MM.1S (cell line): ENCODE measurements at places on chromosomes 6 and 20.
A peak's percentile ranks its signal among the peaks of the same experiment; 100 is the strongest.

DNA sequence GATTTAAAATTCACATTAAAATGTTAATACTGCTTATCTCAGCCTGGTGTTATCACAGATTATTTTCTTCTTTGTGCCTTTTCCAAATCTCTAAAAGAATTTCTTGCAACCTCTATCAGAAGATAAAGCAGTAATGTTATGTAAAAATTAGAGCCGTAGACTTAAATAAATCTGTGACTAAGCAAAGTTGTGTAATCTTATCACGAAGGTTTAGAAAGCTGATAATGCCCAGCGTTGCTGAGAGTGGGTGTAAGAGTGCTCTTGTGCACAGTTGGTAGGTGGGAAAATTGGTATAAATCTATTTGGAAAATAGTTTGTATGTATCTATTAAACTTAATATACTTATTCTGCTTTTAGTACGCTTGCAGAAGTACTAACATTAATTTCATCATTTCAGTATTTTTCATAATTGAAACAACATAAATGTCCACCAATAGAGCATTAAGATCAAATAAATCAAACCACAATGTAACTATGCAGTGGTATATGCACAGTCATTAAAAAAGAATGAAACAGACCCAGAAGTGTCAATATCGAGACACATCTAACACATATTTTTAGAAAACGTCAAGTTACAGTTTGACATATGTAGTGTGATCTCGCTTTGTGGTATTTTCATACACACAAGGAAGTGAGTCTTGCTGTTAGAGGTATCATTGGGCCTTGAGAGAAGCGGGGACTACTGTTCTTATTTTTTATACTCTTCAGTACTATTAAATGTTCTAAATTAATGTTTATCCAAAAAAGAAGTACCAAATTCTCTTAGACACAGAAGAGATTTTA lies 54.4 kb upstream of the PBOV1 start:
- no peak for DNase-seq

DNA sequence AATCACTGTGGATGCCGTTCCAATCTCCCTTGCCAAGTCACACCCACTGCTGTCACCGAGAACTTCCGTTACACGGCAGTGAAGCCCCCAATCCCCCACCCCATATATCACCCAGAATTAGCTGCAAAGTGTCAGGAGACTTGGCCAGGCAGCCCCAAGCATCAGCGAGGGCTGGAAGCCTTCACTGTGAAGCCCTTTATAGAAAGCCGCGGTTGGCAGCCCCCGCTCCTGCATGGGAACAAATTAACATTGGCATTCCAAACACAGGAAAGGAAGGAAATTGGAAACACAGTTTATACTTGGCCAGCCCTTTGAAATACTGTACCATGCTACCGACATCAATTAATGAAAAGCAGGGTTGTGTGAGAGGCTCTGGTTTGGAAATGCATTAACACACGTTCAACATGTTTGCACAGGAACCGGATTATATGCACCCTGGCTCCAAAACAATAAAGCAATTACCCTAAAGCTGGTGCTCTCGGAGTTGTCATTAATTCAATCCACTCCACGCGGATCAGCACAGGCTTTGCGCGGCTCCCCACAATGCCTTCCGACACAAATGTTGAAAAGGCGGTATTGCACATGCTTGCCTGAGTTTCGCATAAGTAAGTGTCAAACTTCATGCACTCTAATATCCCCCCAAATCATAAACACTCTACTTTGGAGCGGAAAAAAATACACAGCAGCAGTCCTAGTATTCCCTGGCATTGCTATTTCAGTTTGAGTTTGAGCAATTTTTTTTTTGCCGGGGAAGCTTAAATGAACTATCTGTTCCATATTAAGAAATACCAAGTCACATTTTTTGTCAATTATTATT lies 7.1 kb downstream of the BMP7 start:
- no peak for DNase-seq

GRCh38 chr20:36461600-36462439 lies 79.5 kb upstream of the MYL9 start:
- no peak for DNase-seq

- DNase-seq = no peak
Observed at GRCh38 chr6:7048894-7049293, 58.9 kb upstream of the RREB1 start.

DNA sequence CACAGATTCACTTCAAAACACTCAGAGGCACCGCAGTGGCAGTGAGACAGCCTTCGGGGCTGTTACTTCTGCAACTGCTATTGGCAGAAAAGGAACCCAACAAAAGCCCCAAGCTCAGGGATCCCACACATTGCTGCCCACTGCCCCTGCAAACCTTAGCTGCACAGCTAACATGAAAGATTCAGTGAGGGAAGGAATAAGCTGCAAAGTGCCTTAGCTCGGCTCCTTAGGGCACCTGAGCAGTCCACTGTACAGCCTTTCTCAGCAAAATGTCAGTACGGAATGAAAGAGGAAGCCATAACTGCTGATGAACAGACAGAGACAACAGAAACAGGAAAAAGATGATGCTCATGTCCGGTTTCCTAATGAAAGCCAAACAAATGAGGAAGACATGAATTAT lies 179.7 kb upstream of the SHLD1 start:
- no peak for DNase-seq

DNA sequence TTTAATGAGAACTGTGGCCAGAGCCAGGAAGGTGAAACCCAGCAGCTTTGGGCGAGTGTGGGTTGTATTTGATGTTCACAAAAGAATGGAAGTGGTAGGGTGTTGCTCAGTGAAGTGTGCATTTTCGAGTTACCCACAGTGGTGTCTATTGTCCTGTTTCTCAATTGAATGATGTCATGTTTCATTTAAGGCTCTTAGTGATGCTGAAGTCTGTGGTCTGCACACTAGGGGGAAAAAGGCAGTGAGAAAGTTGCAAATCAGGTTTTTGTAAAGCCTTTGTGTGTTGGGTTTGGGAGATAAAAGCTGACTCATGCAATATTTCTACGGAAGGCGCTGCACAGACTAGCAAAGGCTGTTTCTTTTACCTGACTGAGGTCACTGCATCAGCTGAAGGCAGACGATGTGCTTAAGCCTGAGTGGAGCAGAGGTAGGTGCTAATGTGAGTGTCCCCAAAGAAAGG lies 121.1 kb downstream of the PLEKHG1 start:
- DNase-seq = peak; percentile 65

DNA sequence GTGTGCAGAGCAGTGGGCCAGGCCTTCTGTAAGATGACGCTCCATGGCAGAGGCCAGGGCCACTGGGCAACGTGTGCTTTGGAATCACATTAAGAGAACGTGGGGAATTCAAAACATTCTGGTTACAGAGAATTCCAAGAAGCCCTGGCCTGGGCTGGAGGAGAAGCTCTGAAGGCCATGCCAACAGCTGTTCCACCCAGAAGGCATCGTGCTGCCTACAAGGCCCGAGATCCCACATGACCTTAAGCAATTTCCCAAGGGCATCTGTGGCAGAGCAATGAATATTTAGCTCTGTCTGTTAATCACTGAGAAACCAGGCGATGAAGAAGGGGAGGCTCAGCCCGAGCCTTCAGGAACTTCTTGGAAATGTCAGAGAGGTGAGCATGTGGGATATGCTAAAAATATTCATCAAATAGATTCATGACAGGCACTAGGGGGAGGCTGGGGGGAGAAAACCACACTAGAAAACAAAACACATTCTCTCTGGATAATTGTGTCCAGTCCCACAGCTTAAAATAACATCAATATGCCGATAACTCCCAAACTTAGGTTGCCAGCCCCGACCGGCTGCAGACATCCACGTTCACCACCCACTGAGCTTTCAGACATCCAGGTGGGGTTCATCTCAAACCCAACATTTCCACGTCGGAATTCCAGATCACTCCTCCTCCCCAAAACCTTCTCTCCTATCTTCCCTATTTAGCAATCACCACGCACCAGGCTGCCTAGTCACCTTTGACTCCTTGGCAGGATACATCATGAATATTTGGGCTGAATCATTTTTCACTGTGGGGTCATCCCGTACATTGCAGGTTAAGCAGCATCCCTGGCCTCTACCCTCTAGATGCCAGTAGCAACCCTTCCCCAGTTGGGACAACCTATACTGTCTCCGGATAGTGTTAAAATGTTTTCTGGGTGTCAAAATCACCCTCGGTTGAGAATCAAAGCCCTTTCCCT lies 6.6 kb downstream of the SULF2 start:
- DNase-seq = no peak

DNA sequence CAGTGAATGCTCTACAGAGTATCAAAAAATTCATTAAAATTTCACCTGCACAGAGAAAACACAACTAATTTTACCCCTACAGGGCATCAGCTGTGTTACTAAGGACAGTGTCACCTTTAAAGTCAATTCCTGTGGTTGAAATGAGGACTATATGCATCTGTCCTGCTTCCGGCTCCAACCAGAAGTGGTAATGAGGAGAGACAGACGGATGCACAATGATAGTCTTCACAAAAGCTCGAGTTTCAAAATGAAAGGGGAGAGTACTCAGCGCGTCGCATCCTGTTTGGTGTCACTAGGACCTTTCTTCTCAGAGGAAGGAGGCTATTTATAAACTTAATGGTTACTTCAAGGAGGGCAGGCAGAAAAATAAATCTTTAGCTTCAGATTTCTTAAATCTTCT lies 86.5 kb downstream of the LYRM4 start:
- peak; percentile 95 for DNase-seq

DNA sequence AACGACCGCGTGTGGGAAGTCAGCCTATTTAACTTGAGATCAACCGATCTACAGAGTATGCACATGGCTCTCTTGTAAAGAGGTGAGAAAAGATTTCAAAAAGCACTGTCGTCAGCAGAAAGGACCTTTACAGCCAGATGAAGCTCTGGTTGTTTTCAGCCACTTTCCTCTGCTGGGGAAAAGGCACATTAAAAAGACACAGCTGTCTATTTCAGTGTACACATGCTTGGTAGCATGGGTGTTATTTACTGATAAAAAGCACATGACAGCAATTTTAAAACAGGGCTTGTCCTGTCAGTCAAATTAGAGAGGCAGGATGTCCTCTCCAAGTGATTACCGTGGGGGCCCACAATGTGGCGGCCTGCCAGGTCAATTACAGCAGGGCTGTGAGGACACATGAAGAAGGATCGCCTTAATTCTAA lies 188.9 kb downstream of the PRKN start:
- no peak for DNase-seq

- DNase-seq = no peak
Observed at GRCh38 chr20:10496465-10496864, 61.4 kb downstream of the SLX4IP start.

DNA sequence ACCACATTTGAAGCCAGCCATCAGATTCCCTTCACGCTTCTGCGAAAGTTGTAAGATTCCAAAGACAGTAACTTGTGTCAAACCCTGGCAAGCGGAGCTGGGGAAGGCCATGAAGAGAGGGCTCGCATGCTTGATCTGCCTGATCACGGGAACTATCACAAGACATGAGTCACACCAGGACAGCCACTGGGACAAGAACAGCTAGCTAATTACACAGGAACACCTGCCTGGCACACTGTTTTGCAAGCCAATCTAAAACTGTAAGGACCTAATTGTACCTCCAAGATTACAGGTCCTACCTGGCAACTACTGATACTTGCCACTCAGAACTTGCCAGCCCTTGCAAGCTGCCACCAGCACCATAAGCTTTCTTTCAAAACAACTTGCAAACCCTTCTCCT lies 289.3 kb downstream of the KIF16B start:
- DNase-seq = no peak

DNA sequence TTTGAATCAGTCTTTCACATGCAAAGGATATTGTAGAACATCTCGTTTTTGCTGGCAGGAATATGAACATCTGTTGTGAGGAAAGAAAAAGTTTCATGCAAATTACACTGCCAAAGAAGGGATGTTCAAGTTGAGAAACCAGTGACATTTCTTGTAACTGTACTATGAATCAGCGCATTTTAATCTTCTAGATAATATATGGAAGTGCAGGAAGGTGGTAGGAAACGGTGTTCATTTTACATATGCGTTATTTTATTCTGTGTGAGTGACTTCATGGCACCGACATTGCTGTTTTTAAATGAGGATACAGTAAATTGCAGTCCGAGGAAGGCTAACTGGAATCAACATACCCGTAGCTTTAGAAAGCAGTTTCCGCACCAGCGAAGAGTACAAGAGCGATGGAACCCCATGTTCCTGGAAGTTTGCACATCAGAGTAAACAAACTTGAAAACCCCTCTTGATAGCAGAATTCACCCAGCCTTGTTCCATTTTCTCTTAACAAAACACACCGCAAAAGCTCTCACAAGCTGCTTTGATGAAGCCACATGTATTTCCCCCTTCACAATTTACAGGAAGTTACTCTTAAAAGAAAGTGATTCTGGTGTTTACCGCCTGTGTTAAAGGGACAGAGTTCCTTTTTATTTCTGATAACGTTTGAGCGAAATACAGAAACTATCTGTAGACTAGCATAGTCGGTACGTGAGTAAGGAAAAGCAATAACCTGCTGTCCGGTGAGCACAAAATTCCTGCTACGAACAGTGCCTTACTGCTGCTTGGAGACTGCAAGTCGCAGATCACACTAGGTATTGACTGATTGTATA lies 11.5 kb downstream of the PRDM1 start:
- peak; percentile 83 for DNase-seq

DNA sequence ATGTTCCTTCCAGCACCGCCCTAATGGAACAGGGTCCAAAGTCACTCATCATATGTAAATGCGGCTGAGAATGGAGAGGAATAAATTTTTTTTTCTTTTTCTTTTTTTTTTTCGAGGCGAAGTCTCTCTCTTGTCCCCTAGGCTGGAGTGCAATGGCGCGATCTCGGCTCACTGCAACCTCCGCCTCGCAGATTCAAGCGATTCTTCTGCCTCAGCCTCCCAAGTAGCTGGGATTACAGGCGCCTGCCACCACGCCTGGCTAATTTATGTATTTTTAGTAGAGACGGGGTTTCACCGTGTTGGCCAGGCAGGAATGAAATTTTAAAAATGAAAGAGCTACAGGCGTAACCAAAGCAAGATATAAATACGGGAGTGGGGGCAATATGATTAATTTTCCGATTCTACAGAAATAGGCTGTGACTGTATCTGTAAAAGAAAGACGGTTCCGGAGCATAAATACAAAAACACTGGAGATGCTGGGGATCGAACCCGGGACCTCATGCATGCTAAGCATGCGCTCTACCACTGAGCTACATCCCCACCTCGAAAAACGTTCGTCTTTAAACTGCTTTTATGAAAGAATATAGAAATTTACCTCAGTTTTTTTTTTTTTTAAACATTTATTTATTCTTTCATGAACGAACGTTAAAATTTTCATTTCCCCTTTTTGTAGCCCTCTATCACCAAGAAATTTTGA lies 132.2 kb downstream of the GPX5 start:
- DNase-seq = peak; percentile 62

GRCh38 chr20:22939181-22939580 lies 95.9 kb upstream of the SSTR4 start:
- DNase-seq = no peak

DNA sequence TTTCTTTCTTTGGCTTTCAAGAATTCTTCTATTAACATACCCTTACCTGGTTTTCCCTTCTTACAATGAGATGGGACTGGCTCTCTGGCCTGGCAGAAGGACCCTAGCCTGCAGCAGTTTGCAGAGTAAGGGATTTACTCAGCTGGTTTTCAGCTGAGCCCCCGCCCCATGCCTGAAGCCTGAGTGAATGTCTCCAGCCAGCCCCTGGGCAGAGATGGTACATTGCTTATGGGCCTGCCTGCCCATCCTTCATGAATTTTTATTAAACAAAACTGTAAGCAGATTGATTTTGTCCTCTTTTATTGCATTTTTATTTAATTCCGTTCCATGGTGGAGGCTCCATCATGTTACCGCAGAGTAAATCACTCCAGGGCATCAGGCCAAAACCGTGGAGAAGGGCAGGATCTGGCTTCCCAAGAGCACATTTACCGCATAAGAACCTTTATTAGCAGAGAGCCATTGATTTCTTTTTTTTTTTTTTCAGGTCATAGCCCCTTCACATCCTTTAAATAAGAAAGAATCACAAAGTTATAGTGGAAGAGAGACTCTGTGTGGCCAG lies 316.2 kb downstream of the DHX35 start:
- DNase-seq = no peak

- no peak for DNase-seq
Observed at GRCh38 chr6:123925350-123925749, 121.7 kb downstream of the NKAIN2 start.
